ENCODE measurements at places on chromosomes 6 and 20.
A peak's percentile ranks its signal among the peaks of the same experiment; 100 is the strongest.

DNA sequence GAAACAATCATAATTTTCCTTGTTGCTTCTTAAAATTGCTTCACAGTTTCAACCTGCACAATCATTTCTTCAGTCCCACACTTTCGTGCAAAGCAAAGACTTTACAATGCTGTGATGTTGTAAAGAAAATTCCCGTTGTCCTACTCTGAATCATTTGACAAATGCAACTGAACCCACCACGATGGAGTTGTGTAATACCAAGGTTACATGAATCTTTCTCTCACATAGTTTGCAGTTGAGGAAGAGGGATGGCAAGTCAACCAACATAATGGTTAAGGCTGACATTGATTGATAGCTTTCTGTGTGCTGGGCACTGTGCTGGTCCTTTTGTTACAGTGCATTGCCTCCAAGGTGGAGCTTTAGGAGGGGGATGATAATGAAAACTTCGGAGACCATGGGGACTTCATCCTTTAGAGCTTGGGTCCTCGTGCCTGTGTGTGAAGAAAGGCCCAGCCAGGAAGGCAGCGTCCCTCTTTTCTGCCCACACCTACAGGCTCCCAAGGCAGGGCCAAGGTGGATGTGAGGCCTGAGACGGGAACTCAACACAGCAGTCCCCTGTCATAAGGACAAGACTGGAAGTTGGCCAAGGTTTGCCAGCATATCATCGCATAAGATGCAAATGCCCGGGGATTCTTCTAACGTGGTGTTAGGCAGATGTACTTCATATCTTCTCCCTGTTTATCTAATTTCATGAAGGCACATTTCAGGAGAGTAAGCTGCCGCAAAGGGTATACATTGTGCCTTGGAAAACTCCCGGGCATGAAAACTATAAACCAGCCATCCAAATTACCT lies 96.9 kb downstream of the LY86 start:
- DNase-seq = no peak

DNA sequence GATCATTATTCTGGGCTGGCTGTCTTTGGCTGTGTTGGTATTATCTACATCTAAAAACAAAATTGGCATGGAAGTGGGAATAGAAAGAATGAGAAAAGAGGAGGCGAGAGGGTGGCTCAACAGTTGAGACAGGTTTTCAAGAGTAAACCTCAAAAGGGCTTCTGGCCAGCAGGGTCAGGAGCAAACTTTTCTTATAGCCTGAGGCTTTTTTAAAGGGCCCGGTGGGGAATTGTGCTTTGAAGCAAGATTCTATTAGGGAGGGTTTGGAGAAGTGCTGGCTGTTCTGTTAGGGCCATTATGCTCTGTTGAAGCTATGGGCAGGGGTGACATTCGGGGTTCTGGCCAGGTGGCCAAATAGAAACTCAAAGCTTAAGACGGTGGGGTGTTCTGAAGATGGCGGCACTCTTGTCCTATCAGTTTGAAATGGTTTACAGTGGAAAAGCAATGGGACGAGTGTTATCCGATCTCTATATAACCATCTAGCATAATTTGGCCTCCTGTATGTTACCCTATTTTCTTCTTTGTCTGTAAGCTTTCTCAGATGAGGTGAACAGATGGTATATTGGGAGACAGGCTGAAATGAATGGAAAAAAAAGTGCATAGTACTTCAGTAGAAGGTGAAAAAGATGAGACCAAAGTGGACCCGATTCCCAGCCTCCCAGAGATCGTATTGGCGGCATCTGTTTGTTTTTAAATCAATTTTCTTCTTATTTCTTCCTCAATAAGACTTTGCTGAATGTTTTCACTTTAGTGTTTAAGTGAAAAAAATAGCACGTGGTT lies 132.1 kb upstream of the CNR1 start:
- DNase-seq = no peak

GRCh38 chr20:44832724-44833123 lies 22.4 kb upstream of the RIMS4 start:
- DNase-seq = no peak

DNA sequence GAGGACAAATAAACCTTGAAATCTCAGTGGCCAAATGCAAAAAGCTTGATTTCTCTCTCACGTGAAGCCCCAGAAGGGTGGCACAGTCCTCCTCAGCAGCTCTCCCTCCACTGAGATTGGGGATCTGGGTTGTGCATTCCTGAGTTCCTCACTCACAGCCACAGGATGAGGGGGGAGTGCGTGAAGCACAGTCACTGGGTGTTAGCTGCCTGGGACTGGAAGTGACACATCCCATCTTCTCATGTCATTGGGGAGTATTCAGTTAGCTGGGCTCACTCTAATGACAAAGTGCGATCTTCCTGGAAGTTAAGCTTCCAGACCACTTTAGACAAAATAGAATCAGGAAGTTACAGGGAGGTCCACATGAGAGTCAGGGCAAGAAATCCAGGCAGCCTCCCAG lies 192.2 kb upstream of the LRFN2 start:
- no peak for DNase-seq

DNA sequence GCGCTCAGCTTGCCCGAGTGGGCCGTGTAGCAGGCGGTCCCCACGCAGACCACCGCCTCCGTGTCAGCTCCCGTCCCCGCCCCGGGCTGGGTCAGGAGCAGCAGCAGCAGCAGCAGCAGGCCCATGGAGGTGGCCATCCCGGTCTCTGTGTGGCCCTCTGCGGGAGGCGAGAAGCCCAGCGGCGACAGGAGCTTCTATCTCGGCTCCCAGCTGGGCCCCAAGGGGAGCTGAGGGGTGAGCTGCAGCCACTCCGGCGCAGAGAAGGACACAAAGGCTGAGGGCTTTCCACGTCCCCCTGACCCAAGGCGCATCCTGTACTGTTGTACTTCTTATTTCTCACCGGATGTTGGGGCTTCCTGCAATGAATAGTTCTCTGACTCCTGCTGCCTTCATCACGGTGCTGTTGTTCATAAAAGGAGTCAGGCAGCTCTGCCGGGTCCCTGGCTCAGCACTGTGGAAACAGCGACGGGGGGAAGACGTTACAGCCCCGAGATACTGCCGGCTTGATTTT lies at the start of gene CD93:
TSS of gene CD93 (minus strand) at position 269 of the 511 bp plus-strand sequence. CDS start at position 137, 132 bp downstream.
- no peak for DNase-seq

DNA sequence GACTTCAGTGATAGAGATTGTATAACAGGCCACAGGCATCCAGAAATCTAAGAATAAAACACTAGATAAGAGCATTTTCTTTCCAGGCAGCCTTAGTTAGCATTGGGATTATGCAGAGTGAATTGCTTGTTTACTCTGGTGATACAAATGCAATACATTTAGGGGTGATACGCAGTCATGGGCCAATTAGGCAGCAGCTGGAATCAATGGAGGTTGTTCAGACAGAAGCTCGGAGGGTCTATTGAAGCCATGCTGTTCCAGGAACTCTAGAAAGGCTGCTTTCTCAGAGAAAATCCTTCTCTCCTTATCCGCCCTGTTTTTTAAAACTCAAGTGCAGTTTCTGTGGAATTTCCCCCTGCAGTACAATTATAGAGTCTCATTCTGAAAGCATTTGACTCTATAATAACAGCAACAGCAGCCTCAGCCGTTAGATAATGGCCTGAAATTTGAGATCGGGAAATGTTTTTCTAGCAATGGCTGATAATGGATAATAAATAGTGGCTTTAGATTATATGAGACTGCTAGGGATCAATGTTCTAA lies 364.3 kb upstream of the HS3ST5 start:
- DNase-seq = no peak

DNA sequence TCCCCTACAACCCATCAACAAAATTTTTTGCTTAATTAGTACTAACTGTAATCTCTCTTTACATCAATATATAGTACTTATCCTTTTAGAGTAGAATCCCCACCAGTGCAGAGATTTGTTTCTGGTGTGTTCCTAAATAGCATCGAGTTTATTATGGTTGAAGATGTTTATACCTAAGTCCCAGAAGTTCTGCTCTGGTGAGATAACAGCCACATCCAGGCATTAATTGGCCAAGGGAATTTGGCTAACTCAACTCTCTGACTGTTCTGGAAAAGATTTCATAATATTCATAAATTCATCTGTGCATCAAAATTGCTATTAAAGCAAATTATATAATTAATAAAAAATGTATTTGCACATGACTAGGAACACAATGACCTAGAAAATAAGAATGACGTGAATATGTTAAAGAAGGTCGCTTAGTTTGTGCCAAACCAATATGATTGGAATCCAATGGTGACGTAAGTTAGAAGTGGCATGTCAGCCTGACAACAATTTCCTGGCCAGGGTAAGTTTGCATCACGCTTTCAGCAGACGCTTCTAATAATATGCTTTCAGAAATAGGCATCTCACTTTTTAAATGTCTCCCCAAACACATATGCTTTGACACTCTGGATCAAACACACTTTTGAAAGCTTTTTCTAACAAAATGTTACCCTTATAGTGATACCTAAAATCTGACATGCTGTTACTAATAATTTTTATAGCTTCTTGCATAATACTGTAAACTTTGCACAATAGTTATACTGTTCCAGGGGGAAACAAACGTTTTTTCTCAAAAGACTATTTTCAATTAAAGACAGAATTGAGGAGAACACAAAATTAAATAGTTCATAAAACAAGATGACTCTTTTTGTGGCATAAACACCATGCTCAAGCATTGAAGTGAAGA lies 236.7 kb downstream of the TENT5A start:
- no peak for DNase-seq

DNA sequence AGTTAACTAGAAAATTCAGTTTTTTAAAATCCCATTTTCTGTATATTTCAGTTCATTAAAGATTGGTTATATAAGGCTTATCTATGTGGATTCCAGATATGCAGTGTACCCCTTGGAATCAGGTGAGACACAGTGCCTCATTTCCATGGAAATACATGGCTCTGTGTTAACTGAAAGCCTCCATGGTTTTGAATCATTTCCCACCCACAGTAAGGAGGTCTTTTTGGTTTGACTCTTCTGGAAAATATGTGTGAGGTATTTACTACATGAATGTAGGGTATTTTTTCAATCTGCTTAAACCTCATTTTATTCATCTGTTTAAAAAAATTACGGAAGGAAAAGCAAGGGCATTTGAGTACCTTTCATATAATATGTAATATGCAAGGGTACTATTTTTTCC lies 25.5 kb downstream of the RNF144B start:
- DNase-seq = no peak

DNA sequence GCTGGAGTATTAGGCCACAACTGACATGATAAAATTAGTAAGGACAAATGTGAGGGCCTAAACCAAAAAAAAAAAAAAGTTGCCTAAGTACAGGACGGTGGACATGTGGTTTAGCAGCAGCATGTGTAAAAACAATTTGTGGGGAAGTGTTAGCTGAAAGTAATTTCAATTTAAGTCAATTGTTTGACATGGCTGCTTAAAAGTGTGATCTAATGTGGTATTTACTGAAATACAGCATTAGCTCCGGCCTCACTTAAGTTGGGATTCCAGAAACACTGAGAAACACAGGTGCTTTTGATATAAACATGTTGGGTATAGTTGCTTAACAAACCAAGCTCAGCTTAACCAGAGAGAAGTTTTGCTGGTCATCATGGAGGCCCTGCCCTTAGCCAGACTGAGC lies 119.7 kb downstream of the FYN start:
- no peak for DNase-seq

DNA sequence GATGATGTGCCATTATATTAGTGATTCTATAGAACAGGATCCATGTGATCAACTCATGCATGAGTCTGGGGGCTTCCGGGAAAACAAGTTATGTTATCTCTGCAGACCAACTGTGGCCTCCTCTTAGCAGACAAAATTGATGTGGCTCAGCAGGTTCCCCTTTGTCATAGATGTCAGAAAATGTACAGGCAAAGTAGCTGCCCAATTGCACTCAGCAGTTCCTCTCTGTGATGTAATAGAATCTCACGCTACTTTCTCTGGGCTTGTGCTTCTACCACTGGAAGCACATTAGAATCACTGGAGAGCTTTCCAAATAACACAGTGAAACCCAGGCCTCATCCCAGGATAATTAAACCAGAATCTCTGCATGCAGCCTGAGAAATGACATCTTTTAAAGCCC lies 253.1 kb downstream of the SLC24A3 start:
- DNase-seq = no peak

- no peak for DNase-seq
These were observed 40.8 kb downstream of the CCDC170 start for GRCh38 chr6:151534576-151534975.

DNA sequence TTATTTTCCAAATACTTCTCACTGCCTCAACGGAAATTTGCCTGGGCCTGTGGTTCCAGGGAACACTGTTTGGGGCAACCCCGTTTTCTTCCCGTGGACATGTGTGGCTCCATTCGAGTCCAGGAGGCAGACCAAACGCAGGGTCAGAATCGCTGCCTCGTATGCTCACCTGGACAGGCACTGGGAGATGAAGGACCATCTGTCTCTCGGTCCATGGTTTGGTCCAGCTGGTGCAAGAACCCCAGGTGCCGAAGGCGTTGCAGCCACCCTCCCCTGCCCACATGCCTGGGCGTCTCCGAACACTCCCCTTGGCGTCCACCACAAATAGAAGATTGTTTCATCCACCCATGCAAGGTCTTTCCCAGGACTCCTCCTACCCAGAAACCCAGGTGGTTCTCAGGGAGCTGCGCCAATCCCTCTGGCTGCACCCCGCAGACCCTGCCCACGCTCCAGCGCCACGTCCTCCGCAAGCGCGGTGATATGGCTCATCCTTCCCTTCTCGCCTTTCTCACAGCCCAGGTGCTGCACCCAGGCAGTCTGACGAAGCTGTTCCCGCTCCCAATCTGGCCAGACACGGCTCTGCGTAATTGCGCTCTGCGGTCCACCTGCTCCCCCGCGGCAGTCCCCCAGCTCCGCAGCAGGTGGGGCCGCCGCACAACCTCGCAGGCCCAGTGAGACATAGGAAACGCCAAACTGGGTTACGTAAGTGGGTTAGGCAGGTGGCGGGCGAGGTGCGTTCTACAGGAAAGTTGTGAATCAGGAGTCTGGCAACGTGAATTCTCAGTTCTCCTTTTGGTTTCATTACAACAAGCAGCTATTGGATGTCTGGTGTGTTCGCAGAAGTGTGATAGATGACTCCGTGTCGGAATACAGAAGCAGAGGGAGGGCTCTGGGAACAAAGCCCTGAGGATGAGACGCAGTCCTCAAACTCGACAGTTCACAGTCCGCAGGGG lies 146.2 kb upstream of the ECI2 start:
- DNase-seq = no peak

- DNase-seq = no peak
These were observed 256.3 kb downstream of the ADGRB3 start for GRCh38 chr6:68891419-68891818.

DNA sequence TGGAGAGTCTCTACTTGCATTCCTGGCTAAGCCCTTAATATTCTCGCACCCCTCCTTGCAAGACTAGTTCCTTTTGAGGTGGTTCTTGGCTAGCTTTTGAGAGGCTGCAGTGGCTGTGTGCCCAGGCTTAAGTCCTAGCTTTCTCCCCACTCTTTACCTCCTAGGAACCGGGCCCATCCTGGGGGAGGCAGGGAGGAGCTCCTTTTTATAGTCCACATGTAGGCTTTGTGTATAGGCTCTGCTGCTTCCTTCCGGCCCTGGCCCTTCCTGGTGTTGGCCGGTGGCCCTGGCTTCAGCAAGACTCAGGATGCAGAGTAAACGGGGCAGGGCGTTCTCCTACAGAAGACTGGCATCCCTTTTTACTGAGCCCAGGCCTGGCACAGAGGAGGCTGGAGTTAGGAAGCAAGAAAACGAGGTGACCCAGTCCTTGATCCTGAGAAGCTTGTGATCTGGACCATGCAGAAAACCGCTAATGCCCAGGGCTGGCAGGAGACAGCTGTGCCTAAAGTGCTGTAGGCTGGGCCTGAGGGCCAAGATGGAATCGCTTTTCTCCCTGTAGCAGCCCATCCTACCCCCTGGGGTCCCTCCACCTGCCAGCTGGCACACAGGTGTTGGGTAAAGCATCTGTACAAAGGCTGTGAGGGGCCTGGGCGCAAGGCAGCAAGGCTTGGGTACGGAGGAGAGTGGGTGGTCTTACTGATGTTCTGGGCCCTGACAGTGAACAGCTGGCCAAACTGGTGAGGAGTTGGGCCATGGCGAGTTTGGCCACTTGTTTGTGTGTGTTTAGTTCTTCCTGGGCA lies 8.7 kb downstream of the PLCG1 start:
- DNase-seq = peak; percentile 7

Data from activated CD8-positive, alpha-beta memory T cell treated with anti-CD3 and anti-CD28 coated beads, Interleukin-2, amount 50 U/mL, for 4 hours (primary cell).